Mesothelial cell of epicardium (in vitro differentiated cells): ENCODE measurements at places on chromosomes 4 and X. TPM values are rescaled to one million over a fixed set of nuclear protein-coding genes. Genes with fewer than 3 reads are reported as not detected.

The CCKAR gene
- not detected in 3 replicates for total RNA-seq

The IL21 gene
- total RNA-seq, result not detected in 3 replicates

The NMU gene
- 1.7 to 2.2 TPM (median 1.9 TPM) in 3 replicates for total RNA-seq

The FGF2 gene
- total RNA-seq, result 11.3 to 13.0 TPM (median 11.9 TPM) in 3 replicates

The UGT2A1 gene
- not detected in 3 replicates for total RNA-seq

The PROM1 gene
- total RNA-seq, result 11.6 to 13.7 TPM (median 12.4 TPM) in 3 replicates

The DTHD1 gene
- total RNA-seq, result not detected in 3 replicates

The CSAG2 gene
- total RNA-seq, result not detected in 3 replicates

The PRPS2 gene
- total RNA-seq, result 12.6 to 15.9 TPM (median 14.3 TPM) in 3 replicates

The CSN1S1 gene
- total RNA-seq, result not detected in 3 replicates

The TRMT2B gene
- total RNA-seq, result 18.1 to 20.7 TPM (median 18.2 TPM) in 3 replicates

The NAT8L gene
- 25.2 to 28.2 TPM (median 25.2 TPM) in 3 replicates for total RNA-seq

The SSX4B gene
- not detected in 3 replicates for total RNA-seq

The KIT gene
- 7.4 to 10.6 TPM (median 8.0 TPM) in 3 replicates for total RNA-seq

The GALNTL6 gene
- total RNA-seq, result 1.3 to 2.2 TPM (median 2.0 TPM) in 3 replicates

- DNase-seq, result no peak
These were observed 60.8 kb upstream of the ADRA2C start for GRCh38 chr4:3705236-3705987.

DNA sequence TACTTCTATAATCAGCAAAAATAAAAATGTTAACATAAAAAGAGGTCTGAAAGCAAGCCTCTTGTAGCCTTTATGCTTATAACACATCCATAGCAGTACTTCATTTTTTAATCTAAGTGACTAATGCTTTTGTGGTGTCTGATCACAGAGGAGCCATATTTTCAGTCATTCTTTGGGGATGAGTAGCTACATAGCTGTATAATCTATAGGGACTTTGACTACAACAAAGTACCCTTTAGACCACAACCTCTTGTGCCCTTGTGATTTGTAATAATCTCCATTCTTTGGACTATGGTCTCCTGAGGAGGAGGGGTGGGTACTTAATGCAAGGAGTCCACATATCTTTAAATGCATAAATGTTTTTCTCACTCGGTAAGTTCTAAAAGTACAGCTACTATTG is 9.6 kb downstream of the DRP2 start:
- no peak for DNase-seq

DNA sequence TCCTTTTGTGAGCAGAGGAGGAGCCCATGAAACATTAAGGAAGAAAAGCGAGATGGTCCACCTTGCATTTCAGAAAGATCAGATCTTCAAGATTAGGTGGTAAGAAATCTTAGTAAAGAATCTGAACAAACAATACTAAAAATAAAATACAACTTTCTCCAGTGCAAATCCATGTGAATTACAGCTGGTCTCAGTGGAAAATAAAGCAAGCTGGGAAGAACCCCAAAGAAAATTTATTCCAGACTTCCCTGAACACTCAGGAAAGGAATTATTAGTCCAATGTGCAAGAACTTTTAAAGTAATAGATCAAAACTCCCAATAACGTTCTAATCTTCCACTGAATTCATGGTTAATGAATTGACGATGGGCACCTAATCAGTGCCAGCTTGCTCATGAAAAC is 37.3 kb upstream of the C1QTNF7 start:
- DNase-seq, result no peak

DNA sequence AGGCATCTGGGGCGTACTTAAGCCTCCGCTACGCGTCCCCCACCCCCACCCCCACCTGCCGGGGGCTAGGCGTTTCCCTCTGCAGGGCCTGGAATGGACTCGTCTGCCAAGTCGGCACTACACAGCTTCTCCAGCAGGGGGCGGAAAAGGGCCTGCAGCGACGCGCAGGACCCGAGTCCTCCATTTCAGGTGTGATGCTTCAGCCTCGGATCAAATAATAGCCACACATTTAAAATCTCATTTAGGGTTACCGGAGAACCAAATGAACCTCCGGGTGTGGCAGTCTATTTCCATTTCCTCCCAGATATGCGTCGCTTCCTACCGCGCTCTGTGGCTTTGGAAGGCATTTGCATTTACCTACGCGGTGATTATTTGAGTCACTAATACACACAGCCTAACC is 2.9 kb downstream of the PAK3 start:
- DNase-seq, result peak; percentile 49

GRCh38 chr4:72084587-72085011 is 52.8 kb downstream of the NPFFR2 start:
- DNase-seq, result no peak

DNA sequence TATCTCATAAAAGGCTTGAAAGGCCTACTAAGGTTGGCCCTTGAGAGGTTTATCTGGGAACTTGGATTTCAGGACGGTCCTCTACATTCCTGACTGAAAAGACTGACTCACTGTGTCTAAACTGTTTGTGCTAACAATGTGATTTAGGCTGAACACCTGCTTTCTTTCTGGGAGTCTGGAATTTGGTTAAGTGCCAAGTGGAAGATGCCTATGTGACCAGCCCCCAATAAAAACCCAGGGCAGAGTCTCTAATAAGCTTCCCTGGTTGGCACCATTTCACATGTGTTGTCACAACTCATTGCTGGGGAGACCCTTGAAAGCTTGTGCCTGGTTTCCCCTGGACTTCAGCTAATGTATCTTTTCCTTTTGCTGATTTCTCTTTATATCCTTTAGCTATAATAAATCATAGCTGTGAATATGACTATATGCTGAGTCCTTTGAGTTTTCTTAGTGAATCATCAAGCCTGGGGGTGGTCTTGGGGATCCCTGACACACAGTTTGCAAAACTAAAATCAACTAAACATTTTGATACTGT is 55.1 kb downstream of the GPR82 start:
- no peak for DNase-seq

GRCh38 chr4:3669553-3669949 is 96.6 kb upstream of the ADRA2C start:
- DNase-seq, result no peak

DNA sequence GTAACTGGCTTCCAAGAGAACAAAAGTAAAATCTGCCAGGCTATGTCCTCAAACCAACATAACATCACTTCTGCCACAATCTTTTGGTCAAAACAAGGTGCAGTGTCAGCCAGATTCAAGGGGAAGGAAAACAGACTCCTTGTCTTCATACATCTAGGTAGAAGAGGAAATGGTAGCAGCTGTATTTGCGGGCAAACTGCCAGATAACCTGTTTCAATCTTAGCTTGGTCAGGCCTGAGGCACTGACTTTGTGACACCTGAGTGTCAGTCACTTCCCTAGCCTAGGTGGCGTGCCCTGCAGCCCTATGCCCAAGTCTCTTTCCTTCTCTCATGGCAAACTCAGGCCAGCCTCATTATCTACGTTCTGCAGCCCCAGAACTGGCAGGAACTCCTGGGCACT is 146.2 kb upstream of the JADE1 start:
- DNase-seq, result no peak

DNA sequence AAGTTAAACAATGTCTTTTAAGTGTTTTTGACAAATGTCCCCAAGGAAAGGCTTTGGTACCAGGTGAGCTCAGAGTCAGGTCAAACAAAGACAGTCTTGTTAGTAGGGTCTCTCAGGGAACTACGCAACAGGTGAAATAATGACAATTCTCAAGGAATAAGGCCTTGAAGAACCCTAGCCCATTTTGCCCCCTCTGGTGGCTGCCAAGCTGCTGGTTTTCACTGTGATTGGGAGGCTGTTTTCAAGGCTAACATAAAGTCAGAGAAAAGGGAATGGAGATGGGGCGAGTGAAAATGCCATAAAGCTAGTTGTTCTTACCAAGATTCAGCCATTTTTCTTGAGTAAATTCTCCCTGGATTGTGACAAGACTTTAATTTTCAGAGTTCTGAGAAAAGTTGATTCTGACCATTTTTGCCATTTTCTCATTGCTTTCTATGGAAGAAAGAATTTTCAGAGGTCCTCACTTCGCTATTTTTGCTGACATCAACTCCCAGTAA is 58.7 kb downstream of the RWDD4 start:
- DNase-seq, result no peak

DNA sequence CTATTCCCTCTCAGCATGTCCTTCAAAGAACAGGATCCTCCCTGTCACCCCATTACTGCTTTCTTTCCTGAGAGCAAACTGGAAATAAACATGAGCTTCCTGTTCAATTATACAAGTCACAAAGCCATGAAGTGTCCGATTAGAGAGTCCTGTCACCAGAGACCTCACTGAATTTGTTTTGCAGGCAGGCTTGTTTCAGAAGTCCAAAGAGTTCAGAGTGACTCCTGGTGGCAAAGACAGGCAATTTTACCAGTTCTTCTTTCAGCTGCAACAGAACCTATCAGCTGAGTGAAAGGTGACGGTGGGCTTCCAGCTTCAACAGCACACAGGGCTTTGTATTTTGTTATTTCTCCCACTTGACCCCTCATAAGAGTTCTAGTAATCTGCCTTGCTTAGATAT is 6.4 kb downstream of the ELK1 start:
- no peak for DNase-seq

DNA sequence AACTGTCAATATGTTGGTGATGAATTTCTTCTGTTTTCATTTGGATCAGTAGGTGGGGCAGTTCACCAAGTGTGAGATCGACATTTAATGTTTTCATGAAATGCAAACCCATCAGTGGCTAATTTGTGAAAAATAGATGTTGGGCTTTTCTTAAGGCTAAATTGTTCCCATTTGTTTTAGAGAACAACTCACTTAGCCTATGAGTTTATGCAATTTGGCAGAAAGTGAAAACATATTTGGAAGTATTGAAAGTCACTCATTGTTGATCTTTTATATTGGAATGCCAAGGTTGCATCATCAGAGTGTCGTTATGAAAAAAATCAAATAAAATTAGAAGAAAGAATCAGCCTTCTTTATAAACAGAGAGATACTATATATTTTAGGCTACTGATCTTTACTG is 132.4 kb downstream of the RPA4 start:
- no peak for DNase-seq

- DNase-seq, result no peak
These were observed 238.8 kb downstream of the GRIA3 start for GRCh38 chrX:123422875-123423274.

DNA sequence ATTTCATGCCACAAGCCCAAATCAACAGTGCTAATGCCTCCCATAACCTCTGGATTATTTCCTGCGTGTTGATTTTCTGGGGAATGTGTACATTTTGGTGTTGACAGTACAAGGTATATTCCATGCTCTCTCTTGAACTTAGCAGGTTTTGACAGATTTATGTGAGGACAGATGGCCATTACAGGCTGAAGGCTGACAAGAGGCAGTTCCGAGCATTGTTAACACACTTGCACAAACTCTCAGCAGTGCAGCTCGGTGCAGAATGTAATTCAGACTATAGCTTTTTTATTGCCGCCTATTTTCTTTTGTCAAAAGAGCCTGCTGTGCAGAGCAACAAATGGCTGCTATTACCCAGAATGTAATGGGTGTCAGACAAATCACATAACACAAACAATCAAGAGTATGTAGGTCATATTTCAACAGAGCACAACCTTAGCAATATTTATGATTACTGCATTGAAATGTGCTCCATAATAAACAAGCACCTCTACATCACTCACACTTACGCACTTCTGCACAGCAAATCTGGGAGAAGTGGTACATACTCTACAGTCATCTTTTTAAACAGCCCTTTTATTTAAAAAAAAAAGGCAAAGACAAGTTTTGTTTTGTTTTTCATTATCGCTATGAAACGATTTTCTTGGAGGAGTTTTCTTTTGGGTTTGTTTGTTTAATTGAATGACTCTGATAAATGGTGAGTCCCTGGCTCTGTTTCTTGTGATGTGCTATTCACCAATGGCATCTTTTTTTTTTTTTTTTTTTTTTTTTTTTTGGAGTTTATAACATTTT is 71.6 kb downstream of the PPARGC1A start:
- no peak for DNase-seq

DNA sequence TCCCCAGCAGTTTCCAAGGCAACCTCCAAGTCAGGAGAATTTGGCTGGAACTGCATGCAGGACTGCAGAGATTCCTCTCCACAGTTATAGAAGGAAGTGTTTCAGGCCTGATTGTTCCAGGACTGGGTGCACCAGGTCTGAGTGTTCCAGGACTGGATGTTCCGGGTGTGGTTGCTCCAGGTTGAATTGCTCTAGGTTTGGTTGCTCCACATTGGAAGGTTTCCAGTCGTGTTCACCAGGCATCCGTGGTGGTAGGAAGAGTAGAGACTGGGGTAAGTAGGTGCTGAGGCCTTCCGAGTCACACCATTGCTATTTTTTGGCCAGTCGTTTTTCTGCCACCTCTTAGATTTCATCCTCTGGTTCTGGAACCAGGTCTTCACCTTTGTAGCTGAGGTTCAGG is 105.4 kb downstream of the MSN start:
- no peak for DNase-seq

DNA sequence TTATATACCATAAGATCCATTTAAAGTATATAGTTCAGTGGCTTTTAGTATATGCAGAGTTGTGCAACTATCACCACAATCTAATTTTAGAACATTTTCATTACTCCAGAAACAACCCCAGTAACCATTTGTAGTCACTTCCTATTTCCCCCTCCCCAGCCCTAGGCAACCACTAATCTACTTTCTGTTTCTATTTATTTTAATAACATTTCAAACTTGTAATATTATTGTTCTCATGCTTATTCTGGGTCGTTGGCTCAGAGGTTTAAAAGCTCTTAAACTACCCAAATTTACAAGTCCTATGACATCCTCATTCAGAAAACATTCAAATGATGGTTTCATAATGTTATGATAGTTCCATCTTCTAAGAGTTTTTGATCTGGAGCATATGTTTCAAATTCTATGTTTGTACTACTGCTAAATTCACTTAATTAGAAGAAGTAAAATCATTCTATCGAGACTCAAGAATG is 18.4 kb downstream of the XIAP start:
- no peak for DNase-seq

- DNase-seq, result no peak
These were observed 156.6 kb upstream of the ARSJ start for GRCh38 chr4:114136069-114136468.

- DNase-seq, result no peak
These were observed 44.2 kb upstream of the ADAM29 start for GRCh38 chr4:174873931-174874330.

DNA sequence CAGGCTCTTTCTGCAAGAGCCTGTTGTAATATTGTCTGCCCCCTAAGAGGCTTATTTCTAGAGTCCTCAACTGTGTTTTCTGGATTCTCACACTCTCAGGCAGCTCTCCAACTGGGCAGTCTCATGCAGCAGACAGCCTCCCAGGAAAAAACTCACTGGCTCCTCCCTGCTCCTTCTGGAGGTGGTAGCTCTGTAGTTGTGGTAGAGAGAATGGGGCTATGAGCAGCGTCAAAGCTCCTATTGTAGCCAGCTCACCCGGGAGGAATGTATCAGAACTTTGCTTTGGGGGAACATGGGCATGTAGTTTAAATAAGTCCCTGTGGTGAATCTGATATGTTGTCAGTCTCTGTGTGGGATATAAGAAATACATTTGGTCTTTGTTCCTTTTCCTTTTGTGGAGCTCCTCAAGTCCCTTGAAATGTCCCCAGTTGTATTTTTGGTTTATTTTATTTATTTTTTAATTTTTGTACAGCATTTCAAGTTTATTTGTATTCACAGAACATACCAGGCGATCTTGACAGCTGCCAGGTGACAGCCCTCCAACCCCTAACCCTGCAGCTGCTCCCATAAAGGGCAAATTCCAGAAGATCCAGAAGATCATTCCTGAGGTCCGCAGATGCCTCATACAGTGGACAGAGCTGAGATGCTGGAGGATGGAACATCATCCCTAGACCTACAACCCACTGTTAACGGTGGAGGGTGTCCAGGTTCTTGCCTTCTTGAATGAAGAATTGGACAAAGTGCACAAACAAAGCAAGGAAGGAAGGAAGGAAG is 45.7 kb downstream of the TRIM61 start:
- DNase-seq, result no peak
